A549 (cell line): ENCODE measurements at places on chromosomes 4 and X. TPM values are rescaled to one million over a fixed set of nuclear protein-coding genes. Genes with fewer than 3 reads are reported as not detected.

DNA sequence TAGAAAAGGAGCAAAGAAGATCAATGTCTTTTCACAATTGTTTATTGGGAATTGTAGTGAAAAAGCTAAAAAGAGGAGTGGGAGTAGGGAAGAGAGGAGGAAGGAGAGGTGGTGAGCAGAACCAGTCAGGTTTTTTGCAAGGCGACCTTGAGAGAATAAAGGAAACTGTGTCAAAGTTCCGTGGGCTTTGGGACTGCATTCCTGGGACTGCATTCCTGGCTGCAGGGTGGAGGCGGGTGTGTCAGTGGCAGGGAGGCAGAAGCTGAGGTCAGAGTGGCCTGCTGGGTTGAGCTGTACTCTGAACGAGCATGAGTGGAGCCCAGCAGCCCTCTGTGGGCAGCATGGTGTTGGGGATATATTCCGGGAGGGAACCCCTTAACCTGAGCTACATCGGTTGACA lies 66.8 kb upstream of the UCP1 start:
- DNase-seq = peak; percentile 14

DNA sequence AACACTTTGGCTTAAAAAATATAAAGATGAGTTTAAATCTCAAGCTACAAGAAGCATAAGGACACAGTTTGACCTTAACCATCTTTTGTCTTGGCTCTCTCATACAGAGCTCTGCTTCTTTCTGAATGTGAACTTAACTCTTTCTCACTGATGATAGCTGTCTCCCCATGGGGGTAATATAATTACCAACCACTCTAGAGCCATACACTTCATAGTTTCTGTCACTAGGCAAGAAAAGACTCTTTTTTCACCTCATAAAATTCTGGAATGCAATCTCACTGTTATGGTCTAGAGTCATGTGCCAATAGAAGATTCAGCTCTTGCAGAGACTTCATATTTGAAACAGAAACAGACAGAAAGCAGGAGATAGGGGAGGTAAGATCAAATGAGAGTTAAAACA lies 481.7 kb upstream of the AGA start:
- no peak for DNase-seq

DNA sequence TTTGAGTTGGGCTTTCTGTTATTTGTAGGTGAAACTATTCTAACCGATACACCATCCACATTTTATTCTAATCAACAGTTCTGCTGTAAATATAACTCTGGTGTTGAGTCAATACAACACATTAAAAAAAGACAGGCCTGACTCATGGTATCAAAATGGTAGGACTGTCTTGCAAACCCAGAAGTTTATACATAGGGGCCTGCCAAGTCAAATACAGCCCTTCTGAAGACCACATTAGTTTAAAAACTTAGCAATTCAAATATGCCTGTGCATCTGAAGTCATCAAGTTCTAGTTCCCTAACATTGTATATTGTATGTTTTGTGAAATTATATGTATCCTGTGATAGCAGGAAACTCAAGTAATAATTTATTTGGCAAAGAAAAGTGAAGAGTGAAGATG lies 24.4 kb upstream of the PDE5A start:
- no peak for DNase-seq

GRCh38 chrX:15600049-15600448 lies 711 bp downstream of the ACE2 start:
- no peak for DNase-seq

DNA sequence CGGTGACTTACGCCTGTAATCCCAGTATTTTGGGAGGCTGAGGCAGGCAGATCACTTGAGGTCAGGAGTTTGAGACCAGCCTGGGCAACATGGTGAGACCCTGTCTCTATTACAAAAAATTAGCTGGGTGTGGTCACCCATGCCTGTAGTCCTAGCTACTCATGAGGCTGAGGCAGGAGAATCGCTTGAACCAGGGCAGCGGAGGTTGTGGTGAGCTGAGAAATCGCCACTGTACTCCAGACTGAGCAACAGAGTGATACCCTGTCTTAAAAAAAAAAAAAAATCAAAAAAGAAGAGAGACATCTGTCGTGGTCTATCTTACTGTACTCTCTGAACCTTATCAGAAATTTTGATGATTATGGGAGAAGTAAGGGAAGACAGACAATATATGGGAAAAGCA lies 144.3 kb downstream of the CAMK2D start:
- no peak for DNase-seq

GRCh38 chrX:72110051-72110875 lies 21.5 kb downstream of the RTL5 start:
- DNase-seq = no peak

- no peak for DNase-seq
These were observed 299.6 kb downstream of the TLL1 start for GRCh38 chr4:166172619-166173018.

GRCh38 chrX:101022020-101022419 lies 29.9 kb downstream of the TRMT2B start:
- DNase-seq = no peak

- DNase-seq = peak; percentile 26
These were observed 25.0 kb downstream of the FLNA start for GRCh38 chrX:154349359-154349935.

GRCh38 chrX:136195247-136195646 lies 47.9 kb downstream of the FHL1 start:
- DNase-seq = no peak

- DNase-seq = peak; percentile 58
These were observed 164.6 kb downstream of the PRKX start for GRCh38 chrX:3548765-3549391.

- no peak for DNase-seq
These were observed 259.7 kb downstream of the NKX6-1 start for GRCh38 chr4:84239278-84239845.

- DNase-seq = no peak
These were observed 19.4 kb upstream of the CPLX1 start for GRCh38 chr4:845233-845835.

DNA sequence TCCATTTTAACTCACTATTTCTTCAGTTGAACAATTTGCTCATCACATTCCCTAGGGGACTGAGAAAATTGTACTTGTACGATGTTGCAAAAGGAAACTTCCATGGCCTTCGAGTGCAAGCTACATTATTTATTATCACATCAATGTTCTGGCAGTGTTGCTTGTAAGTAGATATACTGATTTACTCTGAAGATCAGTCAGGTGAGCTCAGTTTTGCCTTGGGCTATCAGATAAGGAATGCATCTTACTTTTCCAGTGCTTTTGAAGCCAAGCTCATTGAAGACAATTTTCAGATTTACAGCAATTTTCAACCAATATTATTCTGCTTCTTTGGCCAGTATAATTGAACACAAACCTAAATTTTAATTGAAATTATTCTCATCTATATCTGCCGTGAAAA lies 1296.9 kb downstream of the RAPGEF2 start:
- DNase-seq = no peak

DNA sequence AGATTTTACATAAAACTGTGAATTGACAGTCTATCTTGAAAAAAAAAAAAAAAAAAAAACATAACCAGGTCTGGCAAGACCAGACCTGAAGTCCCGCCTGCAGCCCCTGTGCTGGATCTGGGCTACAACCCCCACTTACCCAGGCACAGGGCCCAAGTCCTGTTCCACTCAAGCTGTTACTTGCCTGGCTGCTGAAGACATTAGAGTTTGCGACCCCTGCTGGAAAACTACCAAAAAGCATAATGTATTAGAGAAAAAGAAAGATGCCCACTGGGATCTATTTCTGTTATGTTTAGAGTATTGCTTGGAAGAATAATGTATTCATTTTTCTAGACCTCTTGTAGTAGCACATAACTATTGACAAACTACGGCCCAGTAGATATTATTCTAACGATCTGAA lies 4.7 kb downstream of the HS3ST1 start:
- peak; percentile 28 for DNase-seq

GRCh38 chrX:154327038-154327820 lies 31.6 kb downstream of the TKTL1 start:
- DNase-seq = no peak

- no peak for DNase-seq
These were observed 621.5 kb upstream of the HTR2C start for GRCh38 chrX:113962343-113962742.

DNA sequence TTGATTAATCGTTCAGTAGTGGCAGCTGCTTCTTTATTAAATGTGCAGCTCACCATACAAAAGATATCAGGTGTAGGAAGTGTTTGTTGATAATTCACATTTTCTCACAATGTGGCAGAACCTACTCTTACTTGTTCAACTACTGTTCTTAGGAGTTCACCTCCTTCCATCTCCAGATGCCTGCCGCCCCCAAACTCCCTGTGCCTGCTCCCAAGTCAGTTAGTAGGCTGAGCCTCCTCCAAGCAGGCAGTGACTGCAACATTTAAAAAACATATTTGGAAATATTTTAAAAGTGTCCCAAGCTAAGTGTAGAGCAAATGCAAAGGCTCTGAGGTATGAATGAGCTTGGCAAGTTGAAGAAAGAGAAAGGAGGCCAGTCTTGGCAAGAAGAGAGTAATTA lies 100.2 kb downstream of the AFF2 start:
- no peak for DNase-seq

GRCh38 chr4:71857713-71858451 lies 74.0 kb upstream of the GC start:
- no peak for DNase-seq

DNA sequence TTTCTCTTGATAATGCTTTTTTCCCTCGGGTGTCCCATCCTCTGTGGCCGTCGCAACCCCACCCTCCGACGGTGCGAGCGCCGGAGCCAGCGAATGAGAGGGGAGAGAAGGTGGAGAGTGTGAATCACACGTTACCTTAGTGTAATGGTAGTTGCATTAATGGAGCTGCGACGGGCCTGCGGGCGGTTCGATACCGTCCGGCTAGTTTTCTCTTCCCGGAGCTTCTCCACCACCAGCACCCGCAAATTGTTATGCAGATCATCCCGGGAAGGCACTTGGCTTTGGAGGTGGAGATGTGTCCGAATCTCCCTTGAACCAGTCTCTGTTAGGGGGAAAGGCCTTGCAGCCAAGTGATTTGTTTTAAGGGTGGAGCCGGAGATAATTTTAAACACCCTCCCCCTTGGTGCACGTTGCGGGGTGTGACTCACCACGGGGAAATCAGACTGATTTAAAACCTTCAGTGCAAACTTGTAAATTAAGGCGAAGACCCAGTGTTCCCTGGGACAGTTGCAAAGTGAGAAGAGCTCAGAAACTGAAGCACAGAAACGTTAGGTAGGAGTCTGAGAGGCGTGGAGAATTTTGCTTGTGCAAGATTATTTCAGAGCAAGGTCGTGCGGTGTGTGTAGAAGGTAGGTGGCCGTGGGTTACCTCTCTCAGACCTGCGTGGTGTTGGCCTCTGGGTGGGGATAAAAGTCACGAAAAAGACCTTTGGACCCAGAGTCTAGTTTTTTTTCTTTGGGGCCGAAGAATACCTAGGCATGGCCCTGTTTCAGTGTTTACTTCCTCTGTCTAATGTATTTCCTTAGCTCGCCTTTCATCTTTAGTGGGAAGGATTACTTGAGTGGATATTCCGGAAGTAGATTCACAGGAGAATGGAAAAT lies 1.3 kb downstream of the AFF1 start:
- DNase-seq = peak; percentile 74

GRCh38 chr4:157204634-157205244 lies 15.8 kb upstream of the GRIA2 start:
- DNase-seq = peak; percentile 76

GRCh38 chr4:4763822-4764557 lies 95.5 kb upstream of the MSX1 start:
- no peak for DNase-seq

DNA sequence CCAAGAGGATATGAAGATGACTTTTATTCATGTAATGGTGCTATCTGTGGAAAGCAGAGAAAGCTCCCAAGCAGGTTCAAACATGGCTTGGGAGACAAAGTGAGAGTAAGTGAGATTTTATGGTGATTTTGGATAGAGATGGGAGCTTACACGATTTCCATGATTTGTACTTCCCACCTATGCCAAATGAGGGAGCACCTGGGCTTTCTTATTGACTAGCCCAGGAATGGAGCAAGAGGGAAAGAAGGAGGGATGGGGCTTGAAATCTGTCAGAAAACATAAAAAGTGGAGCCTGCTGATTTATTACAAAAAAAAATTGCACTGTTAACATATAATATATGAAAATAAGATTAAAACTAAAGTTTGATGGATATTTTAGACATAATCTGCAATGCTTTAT lies 703.5 kb upstream of the PABPC4L start:
- no peak for DNase-seq

GRCh38 chr4:85406185-85406584 lies 68.8 kb upstream of the ARHGAP24 start:
- no peak for DNase-seq

GRCh38 chrX:8946563-8946962 lies 87.4 kb downstream of the FAM9B start:
- no peak for DNase-seq

DNA sequence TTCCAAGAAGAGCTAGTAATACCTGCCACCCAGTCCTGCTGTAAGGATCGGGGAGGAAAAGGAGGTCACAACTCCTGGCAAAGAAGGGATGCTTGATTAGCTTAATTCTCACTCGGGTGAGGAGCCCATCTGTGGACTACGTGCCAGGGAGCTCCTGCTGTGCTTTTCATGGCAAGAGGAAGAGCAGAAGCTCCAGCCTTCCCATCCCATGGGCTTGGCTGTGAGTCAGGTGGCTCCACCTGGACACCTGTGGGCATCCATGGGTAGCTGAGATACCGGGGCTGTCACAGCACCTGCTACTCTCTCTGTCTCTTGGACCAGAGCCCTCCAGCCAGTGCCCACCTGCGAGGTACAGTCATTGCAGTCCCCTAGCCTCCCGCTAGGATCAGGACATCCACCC lies 18.0 kb downstream of the CLNK start:
- DNase-seq = no peak

GRCh38 chr4:106588891-106589290 lies 220.3 kb upstream of the GIMD1 start:
- no peak for DNase-seq

- DNase-seq = no peak
These were observed 1735.1 kb downstream of the PCDH7 start for GRCh38 chr4:32455231-32455630.

DNA sequence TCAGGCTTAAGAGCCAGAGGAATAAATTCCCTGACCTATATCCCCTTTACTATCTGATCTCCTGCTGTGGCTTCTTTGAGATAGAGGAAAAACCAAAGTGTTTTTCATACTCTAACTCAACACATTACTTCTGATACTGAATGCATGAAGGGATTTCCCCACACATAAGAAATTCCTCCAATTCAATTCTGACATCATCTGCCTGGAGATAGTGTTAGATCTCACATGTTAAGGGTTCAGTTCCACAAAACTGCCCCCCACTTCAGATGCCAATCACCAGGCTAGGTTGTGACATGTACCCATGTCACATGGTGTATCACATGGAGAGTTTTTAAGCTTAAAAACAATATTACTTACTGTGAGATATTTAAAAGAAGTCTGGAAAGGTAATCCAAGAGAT lies 46.8 kb downstream of the GSTCD start:
- DNase-seq = no peak

PDGFC gene
- polyA plus RNA-seq = 2.6 to 4.2 TPM (median 3.5 TPM) in 3 replicates

NPY2R gene
- 0.05 to 0.07 TPM (median 0.07 TPM) in 3 replicates for polyA plus RNA-seq

PORCN gene
- 15.1 to 18.6 TPM (median 16.8 TPM) in 3 replicates for polyA plus RNA-seq

PGM2 gene
- polyA plus RNA-seq = 11.0 to 11.6 TPM (median 11.4 TPM) in 3 replicates

CXCL3 gene
- polyA plus RNA-seq = 5.1 to 5.5 TPM (median 5.2 TPM) in 3 replicates

RAB40AL gene
- polyA plus RNA-seq = 0.09 TPM in 2 of 3 replicates, not detected in the other

PPP4R3C gene
- not detected in 3 replicates for polyA plus RNA-seq

GC gene
- not detected in 3 replicates for polyA plus RNA-seq

APBB2 gene
- polyA plus RNA-seq = 8.3 to 9.9 TPM (median 9.6 TPM) in 3 replicates

KDR gene
- polyA plus RNA-seq = not detected in 3 replicates

COL25A1 gene
- not detected in 3 replicates for polyA plus RNA-seq
